NCI-H1048 (cell line): ENCODE measurements at places on chromosomes 1 and 21.

- DNase-seq, result no peak
Measured at GRCh38 chr1:43902058-43902831, 31.4 kb upstream of the ARTN start.

DNA sequence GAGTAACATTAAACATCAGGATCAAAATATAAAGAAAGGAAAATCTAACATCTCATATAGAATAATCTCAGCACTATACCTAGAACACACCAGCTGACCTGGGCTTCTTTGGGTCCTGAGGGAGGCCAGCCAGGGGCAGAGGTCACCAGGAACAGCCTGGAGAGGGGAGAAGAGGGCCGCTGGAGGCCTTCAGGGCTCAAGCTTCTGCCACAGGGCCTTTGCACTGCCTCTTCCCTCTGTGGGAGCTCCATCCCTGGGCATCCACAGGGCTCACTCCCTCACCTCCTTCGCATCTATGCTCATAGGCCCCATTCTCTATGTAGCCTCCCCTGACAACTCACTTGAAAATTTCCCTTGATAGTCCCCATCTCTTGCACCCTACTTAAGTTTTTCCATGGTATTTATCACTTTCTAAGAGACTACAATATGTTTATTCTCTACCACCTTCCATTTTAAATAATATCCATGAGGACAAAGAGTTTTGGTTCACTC is 73.9 kb downstream of the HIVEP3 start:
- no peak for DNase-seq

GRCh38 chr21:39840373-39841097 is 26.7 kb upstream of the PCP4 start:
- no peak for DNase-seq

DNA sequence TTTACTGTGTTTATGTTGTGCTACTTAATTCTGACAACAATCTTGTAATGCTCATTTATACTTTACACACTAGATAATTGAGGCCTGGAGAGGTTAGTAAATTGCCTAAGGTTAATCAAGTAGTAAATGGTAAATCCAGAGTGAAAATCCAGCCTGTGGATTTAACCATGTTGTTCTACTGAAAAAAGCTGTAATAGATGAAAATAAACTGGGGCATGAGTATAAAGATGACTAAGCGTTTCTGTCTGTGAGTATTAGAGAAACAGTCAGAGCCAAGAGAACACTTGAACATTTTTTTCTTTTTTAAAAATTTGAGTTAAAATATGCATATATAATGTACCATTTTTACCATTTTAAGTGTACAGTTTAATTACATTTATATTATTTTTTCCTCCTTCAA is 47.9 kb upstream of the LEPR start:
- DNase-seq, result no peak

DNA sequence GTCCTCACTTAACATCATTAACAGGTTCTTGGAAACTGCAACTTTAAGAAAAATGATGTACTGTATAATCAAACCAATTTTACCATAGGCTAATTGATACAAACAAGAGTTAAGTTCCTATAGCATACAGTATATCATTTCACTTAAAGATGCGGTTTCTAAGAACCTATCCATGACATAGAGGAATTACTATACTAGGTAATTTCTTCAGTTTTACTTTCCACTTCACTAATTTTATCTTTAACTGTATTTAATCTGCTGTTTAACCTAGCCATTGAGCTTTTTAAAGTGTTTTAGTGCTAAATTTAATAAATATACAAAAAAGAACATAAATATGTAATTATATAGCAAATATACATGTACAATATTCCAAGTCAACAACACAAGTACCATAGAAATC is 28.3 kb downstream of the SLC19A2 start:
- no peak for DNase-seq

DNA sequence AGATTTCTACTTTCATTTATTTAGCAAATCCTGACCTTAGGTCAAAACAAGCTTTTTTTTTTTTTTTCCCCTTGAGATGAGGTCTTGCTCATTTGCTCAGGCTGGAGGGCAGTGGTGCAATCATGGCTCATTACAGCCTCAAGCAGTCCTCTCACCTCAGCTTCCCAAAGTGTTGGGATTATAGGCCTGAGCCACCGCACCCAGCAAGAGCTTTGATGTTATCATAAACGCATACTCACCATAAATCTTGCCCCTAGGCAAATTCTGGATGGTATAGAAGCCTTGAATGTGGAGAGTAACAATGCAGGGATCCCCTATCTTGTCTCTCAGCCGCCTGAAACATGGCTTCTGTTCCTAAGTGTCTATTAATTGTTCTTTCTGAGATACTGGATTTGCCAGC is 24.8 kb upstream of the CLDN8 start:
- no peak for DNase-seq

DNA sequence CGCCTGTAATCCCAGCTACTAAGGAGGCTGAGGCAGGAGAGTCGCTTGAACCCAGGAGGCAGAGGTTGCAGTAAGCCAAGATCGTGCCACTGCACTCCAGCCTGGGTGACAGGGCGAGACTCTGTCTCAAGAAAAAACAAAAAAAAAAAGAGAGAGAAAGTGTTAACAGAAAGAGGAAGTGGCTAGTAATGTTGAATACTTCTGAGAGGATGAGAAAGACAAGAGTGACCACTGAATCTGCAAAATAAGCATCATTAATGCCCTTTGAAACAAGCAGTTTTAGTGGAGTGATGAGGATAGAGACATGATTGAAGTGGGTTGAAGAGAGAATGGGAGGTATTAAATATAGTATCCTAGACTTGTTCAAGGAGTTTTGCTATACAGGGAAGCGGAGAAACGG is 11.7 kb downstream of the MPZ start:
- DNase-seq, result no peak

- DNase-seq, result no peak
Measured at GRCh38 chr1:87449348-87449963, 120.8 kb downstream of the LMO4 start.

GRCh38 chr1:210415846-210416448 is 87.2 kb downstream of the HHAT start:
- DNase-seq, result no peak

DNA sequence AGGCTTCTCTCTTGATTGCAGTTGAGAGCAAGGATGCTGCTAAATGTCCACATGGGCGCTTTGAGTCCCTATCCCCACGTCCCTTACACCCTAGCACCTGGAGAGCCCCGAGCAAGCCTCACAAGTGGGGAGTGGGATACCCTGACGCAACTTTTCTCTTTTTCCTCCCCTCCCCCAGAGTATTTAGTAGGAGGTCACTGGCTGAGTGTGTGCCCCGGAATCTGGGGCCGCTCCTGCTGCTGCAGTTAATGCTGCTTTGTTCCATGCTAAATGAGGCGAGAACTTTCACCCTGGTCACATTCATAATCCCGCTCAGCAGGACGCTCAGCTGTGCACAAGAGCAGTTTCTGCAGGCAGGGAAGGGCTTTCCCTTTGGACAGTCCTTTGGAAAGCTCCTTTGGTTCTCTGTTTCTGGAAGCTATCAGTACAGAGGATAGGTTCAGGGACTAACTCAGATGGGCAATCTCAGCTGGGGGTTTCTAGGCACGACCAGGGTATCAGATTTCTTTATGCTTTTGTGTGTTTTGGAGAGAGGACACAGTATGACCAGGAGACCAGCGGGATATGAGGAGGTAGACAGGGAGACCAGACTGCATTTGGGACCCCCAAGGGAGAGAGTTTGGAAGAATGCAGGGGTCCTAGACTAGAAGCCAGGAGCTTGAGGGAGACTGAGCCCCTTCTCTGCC is 75.9 kb downstream of the NOS1AP start:
- DNase-seq, result no peak

DNA sequence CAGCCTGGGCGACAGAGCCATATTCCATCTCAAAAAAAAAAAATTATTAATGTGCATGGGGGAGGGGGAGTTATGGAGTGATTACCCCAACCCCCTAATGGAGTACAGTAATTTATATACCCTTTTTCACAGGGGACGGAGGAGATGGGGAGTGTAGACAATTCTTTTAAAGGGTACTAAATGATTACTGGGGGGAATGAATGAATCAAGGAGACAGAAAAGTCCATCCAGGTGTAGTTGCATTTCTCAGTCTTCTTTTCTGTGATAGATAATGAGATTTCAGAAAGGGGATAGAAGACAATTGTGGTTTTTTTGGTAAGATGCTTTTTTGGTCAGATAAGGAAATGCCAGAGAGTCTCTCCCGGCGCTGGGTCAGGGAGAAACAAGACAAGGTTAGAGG is 13.0 kb downstream of the OSBPL9 start:
- DNase-seq, result no peak

- DNase-seq, result no peak
Measured at GRCh38 chr1:180505732-180506335, 3.5 kb upstream of the ACBD6 start.

GRCh38 chr1:213751064-213751397 is 236.7 kb upstream of the PROX1 start:
- DNase-seq, result no peak

DNA sequence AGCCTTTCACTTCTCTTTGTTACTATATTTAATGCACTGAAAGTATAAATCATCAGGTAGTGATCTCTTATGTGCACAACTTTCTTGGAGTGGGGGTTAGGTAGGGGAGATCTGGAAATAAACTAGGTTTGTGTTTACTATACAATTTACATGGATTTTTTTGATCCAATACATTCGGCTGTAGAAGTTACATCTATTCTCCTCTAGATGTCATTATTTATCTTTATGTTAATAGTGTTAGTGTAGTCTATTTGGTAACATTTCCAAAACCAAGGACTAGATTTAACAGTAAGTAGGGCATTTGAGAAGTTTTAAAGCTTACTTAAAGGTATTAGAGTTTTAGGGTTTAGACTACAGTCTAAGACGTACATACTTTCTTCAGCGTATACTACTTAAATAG is 5.4 kb downstream of the VPS45 start:
- DNase-seq, result no peak

DNA sequence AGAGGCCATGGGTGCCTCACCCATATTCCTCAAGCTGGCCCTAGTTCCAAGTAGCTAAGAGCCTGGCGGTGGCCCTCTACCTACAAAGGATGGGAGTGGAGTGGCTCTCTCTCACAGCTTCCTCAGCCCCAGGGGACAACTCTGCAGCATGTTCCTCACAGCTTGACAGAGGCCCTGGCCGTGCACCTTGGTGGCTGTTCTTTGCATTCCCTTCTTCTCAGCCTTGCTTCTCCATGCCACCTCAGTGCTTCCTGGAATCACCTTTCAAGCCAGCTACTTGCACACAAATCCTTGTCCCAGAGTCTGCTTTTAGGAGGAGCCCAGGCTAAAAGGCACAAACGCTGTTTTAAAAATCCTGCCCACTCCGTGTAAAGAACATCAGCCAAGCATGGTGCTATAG is 69.0 kb upstream of the DIRAS3 start:
- DNase-seq, result no peak

- no peak for DNase-seq
Measured at GRCh38 chr1:1090424-1091343, 16.6 kb upstream of the RNF223 start.

- no peak for DNase-seq
Measured at GRCh38 chr1:220527279-220527907, 543 bp upstream of the MARK1 start.

- no peak for DNase-seq
Measured at GRCh38 chr1:245776139-245776538, 621.4 kb downstream of the KIF26B start.

- no peak for DNase-seq
Measured at GRCh38 chr1:8493916-8494540, 176.1 kb downstream of the SLC45A1 start.

- no peak for DNase-seq
Measured at GRCh38 chr1:110634455-110635311, 28.5 kb upstream of the KCNA2 start.

- no peak for DNase-seq
Measured at GRCh38 chr1:109499661-109500536, 6.0 kb downstream of the CYB561D1 start.

- DNase-seq, result no peak
Measured at GRCh38 chr1:55061000-55061705, 21.8 kb downstream of the PCSK9 start.

GRCh38 chr1:86394416-86394815 is 1.7 kb downstream of the ODF2L start:
- DNase-seq, result no peak

GRCh38 chr1:166128195-166128594 is 38.6 kb downstream of the FAM78B start:
- DNase-seq, result no peak

DNA sequence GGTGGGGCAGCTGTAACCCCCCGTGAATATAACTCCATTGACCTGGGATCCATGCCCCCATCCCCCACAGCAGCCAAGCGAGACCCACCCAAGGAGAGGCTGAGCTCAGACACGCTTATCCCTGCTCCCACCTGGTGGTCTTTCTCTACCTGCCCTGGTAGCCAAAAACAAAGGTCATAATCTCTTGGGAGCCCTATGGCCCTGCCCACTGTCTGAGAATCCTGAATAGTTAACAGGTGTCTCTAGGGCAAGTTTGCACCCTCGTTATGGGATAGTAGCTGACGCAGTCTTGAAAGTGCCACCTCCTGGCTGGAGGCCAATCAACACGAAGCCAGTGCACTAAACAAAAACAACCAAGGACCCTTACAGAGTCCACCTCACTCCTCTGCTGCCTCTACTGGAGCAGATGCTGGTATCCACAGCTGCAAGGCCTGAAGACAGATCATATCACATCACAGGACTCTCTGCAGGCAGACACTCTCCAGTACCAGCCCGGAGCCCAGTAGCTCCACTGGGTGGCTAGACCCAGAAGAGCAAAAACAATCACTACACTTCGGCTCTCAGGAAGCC is 134.3 kb upstream of the C1orf174 start:
- no peak for DNase-seq

- no peak for DNase-seq
Measured at GRCh38 chr1:226675715-226676357, 63.2 kb downstream of the ITPKB start.

DNA sequence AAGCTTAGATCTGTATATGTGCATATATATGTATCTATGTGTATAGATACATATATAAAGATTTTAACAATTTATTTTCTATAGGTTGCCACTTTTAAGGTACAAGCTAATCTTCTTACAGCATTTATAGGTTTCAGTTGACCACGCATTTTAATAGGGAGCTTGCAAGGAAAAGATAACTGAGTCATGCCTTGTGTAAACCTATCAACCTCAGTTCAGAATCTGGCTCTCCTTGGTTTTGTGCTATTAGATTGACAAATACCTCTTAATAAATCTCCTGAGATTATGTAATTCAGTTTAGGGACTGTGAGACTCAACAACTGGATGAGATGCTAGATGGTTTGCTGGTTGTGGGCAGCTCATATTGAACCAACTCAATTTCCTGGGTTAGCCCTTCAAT is 114.7 kb upstream of the SERBP1 start:
- no peak for DNase-seq

DNA sequence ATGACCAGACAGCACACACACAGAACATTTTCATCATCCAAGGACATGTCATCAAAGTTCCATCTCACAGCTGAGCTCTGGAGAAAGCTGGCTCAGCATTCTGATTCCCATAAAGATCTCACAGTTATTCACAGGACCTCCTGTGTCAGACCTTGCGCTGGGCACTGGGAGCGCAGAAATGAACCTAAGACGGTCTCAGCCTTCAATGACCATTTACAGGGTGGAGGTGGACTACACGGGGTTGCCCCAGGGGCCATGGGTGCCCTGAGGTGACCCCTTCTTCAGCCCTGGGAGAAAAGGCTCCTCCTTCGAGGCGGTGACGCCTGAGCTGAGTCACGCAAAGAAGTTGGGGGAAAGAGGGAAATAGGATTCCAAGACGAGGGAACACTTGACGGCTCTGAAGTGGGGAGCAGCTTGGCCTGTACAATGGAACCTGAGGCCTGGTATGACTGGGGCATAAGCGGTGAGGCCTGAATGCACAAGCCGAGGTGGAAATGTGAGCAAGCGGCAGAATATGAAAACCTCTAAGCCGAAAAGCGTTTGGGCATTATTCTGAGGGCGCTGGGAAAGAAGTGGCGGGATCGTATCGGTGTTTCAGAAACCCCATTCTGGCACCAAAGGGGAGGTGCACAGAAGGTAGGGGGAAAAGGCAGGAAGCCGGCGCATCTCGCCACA is 797 bp downstream of the CC2D1B start:
- no peak for DNase-seq
